ENCODE measurements at places on chromosomes 13 and 19.

DNA sequence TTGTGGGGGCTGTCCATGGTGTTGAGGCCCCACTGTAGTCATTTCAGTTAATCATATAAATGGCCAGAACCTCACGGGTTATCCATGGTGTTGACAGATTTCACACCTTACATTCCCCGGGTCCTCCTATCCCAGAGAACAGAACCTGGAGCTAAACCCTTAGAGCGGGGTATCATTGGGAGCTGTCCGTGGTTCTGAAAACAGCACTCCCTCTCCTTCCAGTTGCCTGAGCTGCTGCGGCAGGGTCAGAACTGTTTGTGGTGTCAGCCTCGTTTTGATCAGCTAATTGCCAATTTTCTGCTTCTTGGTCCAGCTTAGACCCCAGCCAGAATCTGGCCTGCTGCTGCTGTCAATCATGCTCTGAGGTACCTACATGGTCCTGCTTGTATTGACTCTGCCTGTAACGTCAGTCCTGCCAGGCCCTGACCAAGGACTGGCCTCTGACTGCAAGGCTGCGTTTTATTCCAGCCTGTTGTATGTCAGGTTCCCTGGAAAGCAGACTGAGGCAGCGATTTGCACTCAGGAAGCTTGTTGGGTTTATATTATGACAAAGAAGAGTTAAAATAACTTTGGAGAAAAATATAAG is 55.8 kb upstream of the KCTD15 start:
- no peak for DNase-seq

- DNase-seq: no peak
These were observed 113.9 kb downstream of the CRYL1 start for GRCh38 chr13:20411638-20412342.

GRCh38 chr13:45269204-45269603 is 68.4 kb upstream of the KCTD4 start:
- DNase-seq: no peak

DNA sequence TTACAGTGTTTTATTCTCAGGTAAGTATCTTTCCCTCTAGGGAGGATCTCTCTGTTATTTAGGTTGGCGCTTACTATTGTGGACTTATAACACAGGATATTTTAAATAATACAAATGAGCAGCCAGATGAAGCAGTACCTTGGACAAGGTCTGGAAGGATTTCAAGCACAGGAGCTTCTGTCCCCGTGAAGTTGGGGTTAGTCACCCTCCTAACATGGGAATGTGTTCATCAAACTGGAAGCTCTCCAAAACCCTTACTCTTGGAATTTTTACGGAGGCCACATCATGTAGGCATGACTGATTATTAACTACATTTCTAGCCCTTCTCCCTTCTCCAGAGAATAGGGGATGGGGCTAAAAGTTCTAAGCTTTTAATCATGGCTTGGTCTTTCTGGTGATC is 38.3 kb upstream of the SPRY2 start:
- DNase-seq: no peak

DNA sequence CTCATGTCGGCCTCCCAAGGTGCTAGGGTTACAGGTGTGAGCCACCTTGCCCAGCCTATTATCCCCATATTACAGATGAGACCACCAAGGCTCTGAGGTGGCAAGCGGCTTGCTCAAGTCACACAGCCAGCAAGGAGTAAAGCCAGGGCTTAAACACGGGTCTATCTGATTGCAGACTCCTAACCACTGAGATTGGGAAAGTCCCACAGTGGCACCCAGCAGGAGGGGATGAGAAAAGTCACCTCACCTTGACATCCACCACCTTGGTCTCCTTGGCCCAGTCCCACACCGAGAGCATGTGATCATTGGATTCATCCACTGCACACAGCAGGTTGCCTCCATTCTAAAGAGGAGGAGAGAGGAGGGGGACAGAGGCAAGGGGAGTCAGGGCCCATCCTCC is 9.5 kb downstream of the EML2 start:
- no peak for DNase-seq

GRCh38 chr13:29513981-29514719 is 81.3 kb downstream of the SLC7A1 start:
- DNase-seq: no peak

GRCh38 chr13:97325738-97326137 is 103.6 kb downstream of the MBNL2 start:
- no peak for DNase-seq

GRCh38 chr13:56201834-56202233 is 938.9 kb upstream of the PRR20A start:
- no peak for DNase-seq

- no peak for DNase-seq
These were observed 276.4 kb downstream of the KCNRG start for GRCh38 chr13:50291611-50292010.

DNA sequence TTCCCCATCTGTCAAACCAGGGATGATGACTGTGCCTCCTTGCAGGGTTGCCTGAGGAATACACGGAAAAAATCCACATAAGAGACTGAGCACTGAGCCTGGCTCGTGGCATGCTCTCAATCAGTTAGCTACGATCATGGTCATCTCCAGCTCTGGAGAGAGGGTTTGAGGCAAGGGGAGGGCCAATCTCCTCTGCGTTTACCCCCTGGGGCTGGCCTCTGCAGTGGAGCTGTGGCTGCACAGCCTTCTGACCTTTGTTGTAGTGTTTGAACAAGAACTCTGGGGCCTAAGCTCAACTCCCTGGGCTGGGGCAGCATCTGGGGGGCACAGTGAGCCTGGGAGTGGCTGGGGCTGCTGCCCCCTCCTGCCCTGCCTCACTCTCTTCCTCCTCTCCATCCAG is 5.9 kb downstream of the LRRC4B start:
- DNase-seq: no peak

DNA sequence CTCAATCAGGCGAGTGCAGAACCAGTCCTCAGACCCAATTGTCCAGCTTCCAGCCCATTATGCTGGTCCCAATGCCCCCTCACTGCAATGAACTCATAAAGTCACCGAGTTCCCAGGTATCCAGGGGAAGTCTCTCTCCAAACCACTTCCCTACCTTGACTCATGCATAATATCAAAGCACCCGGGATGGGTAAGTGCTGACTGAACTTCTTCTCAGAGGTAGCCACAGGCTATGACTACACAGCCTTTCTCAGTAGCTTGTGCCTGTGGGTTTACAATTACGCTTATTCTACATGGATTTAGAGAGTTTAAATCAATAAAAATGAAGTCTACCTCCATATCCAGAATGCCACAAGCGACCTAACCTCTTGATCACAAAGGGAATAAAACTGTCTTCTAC is 1.7 kb upstream of the C13orf42 start:
- DNase-seq: no peak

- DNase-seq: no peak
These were observed 82.7 kb downstream of the DLEU7 start for GRCh38 chr13:50760751-50761150.

GRCh38 chr19:37303591-37304171 is 67.2 kb upstream of the ZNF527 start:
- peak; percentile 57 for DNase-seq

GRCh38 chr19:45529420-45529785 is 22.1 kb downstream of the VASP start:
- peak; percentile 14 for DNase-seq

DNA sequence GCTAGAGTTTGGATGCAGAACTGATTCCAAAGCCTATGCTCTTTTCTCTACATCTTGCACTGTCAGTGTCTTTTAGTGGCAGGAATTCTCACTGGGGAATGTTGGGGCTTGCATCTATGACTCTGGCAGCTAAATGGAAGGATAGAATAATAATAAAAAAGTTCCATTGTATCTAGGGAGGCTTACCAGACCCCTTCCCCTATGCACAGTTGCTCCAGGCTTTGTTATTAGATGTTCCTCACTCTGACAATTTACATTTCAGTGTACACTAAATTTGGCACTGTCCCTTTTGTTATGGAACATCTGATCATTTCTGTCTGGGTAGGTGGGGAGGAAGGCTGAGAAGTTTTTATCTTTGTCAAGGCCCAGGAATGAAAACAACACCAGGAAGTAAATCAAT is 3.7 kb upstream of the TRIM13 start:
- no peak for DNase-seq

- DNase-seq: no peak
These were observed 12.1 kb downstream of the MBNL2 start for GRCh38 chr13:97234236-97234635.

DNA sequence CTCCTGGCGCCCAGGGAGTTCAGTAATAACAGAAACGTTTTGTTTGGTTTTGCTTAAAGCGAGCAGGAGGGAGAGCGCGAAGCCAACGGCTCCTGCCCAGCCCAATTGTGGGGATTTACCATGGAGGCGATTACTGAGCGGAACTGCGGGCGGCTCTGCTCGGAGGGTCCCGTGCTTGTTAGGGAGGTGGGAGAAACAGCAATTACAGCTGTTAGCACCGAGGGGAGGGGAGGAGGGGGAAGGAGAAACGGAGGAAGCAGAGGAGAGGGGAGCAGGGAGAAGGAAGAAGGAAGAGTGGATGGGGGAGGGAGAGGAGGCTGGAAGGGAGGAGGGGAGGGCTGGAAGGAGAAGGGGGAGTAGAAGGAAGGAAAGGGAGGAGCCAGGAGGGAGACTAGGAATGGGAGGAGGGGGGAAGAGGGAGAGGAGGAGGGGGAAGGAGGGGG is 7.7 kb upstream of the ONECUT3 start:
- no peak for DNase-seq

DNA sequence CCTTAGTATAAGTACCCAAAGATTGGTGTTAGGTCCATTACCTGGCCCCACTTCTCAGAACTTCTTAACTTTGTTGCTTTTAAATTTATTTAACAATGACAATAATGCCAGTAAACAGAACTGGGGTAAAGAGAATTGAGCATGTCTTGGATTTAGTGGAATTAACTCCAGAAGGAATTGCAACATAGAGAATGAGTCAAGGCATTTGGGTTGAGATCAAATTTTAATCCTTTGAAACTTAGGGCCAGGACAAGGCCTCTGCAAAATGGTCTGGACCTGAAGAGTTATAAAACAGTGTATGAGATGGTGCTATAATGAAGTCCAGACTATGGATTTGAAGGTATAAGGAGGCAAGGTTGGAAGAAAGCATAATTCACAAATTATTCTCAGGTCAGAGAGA is 1030.4 kb downstream of the SLITRK5 start:
- no peak for DNase-seq

- no peak for DNase-seq
These were observed 9.9 kb upstream of the RCBTB2 start for GRCh38 chr13:48542581-48543341.
